ENCODE measurements at places on chromosomes 5 and 9. TPM values are rescaled to one million over a fixed set of nuclear protein-coding genes. Genes with fewer than 3 reads are reported as not detected.

DNA sequence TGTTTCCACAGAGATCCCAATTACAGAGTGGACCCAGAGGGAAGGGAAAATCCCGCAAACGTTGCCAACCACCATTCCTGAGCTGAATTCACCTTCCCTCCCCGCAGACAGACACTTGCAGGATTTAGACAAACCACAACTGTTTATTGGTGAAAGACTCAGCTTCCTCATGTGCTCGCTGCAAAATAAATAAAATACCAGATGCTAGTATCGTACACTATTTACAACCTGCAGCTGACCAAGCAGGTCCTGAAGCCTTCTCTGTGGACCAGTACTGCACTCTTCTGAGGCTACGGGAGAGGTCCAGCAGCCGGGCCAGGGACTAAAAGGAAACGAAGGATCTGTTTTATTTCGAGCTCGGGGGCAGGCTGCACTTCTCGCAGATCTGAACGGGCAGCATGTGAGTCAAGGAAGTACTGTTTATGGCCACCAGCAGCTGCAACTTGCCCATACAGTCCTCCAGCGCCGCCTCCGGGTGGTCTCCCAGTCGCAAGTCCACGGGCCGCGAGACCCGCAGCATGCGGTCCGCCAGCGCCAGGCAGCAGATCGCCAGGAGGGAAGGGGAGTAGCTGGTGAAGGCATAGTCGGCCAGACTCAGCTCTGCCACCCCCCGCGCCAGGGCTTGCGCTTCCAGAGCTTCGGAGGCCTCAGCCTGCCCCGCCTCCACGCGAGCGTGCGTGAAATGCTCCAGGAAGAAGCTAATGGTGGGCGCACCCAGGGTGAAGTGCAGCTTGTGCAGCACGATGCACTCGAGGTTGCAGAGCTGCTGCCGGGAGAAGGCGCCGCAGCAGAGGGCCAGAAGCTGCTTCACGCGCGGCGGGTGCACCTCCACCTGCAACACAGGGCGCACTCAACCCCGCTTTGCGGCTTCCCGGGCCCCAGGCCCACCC, 2.1 kb downstream of the CCNO start:
- DNase-seq: no peak

CTSL gene
- total RNA-seq: 139 TPM

PDCD1LG2 gene
- total RNA-seq: 20.4 TPM

DNA sequence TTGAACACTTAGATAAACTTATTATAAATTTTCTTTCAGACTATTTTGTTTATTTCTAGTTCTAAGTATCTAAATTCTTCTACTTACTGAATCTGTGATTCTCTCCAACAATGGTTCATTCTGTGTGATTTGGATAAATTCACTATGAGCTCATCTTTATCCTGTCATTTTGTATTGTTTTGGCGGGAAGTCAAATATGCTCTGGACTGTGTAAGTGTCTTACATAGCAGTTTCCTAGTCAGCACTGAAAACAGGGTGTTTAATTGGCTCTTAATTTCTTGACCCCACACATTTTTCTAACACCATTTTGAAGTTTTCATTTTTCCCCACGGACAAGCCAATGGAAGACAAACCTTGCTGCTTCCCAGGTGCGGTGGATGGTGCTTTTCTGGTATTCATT, 207.0 kb upstream of the ACO1 start:
- no peak for DNase-seq

PCDHGC5 gene
- total RNA-seq: 0.24 TPM

- DNase-seq: peak; percentile 29
Observed at GRCh38 chr9:112248722-112249121, 73.6 kb upstream of the SUSD1 start.

GFPT2 gene
- 10.2 TPM for total RNA-seq

GRCh38 chr5:143186623-143187022, 216.9 kb downstream of the NR3C1 start:
- DNase-seq: no peak

DNA sequence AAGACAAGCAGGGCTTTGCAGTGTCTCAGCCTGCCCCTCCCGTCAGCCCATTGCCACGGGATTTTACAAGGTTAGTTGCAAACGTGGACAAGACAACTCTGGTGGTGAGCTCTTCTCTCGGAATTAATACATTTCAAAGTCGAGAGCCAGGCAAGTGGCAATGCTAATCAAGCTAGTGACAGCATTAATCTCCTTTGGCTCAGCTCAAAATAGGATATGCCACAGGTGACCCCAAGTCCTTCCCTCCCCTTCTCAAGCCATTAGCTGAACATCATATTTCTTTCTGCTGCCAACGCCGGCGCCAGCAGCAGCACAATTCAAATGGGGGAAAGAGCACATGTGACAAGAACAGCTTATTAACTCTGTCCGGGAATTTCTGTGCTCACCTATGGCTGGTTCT, 190.1 kb downstream of the ATPSCKMT start:
- no peak for DNase-seq

DNA sequence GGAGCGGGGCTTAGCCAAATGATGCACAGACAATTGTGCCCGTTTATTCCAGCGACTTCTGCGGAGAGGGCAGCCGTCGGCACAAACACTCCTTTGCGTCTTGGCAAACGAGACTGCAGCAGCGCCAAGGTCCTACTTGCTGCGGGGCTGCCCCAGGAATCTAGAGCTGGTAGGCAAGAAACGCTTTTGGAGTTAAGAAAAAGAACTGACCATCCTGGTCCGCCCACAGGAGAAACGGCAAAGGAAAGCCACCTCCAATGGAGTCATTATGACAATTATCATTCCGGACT, 2.3 kb downstream of the RXFP3 start:
- DNase-seq: no peak

LCN6 gene
- total RNA-seq: not detected

TGFBR1 gene
- 24.1 TPM for total RNA-seq

- no peak for DNase-seq
Observed at GRCh38 chr5:176446884-176447590, 1.1 kb upstream of the FAF2 start.

DNA sequence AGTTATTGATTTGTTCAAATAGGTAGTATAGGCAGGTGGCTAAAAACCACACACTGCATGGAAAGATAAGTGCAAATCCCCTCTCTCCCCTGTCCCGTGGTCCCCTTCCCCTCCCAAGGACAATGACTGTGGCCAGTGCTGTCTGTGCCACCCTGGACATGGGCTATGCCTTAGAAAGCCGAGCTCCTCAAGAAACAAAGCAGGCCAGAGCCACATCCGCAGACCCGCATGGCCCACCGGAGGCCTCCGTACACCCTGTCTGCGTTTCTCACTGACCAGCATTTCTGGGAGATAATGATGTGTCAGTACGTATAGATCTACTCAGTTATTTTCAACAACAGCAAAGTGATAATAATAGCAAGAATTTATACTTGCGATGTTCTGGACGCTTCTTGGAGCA, 16.3 kb downstream of the TSPAN17 start:
- DNase-seq: no peak

SKP2 gene
- total RNA-seq: 16.5 TPM

GADD45G gene
- total RNA-seq: 0.35 TPM

- no peak for DNase-seq
Observed at GRCh38 chr5:174489215-174489614, 235.2 kb upstream of the MSX2 start.

DNA sequence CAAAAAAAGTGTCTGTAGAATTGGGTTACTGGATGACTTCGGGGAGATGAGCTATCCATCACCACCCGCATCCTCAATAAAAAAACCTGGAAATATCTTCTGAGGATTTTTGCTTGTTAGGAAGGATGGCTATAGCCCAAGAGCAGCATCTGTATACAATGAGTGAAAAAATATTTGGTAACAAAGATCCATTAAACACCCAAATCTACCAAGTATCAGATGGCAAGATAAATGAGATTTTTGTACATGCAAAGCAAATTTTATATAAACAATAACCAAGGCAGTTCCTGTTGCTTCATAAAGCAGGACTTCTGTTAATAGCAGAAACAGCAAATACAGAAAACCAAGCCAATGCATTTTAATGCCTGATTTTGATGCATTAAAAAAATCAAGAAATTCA, 166.6 kb downstream of the SLC28A3 start:
- no peak for DNase-seq

PTGER4 gene
- total RNA-seq: 55.1 TPM

DNA sequence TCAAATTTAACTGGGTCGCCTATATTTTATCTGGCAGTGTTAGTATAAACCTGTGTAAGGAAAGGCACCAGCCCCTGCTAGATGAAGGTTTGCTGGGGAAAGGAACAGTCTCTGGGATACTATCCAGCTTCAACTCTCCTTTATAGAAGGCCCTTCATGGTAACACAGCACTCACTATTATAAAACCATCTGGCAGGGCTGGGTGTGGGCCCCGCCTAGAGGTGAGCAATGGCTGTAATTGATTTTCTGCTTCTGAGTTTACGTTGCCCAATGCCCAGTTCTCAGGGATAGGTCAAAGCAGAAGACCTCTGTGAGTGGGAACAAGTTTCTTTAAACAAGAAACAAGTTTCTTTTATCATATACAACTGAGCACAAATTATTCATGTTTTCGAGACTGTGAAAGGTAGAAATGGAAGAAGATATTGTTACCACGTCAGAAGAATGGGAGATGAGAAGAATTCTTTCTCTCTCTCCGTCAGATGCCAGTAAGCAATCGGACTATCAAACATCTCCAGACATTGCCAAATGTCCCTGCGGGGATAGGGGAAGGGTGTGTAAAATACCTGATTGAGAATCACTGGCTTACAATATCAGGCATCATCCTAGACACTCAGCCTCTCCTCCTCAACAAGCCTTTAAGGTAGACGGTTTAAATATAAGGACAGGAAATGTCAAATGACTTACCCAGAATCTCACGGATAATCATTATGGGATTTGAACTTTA, 205.9 kb downstream of the PDZD2 start:
- DNase-seq: no peak

LTC4S gene
- total RNA-seq: not detected

GRCh38 chr5:39024005-39024404, 50.2 kb downstream of the RICTOR start:
- DNase-seq: no peak

DNA sequence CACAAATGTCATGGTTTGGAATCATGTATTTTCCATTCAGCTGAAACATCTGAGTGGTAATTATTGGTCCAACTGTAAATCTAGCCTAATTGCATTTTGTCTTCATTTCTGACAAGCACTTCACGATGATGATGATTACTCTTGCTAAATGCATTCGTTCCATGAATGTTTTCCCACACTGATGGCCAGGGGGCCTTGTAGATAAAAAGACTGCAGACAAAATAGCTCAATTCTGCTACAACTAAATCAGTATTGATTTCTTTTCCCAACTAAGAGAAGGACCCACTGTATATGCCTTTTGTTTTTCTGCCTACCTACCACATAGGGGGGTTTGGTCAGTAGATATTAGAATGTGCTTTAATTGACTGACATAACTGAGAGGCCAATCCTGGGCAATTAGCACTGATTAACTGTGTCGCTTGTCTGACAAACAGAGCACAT, 1351.3 kb upstream of the NUDT12 start:
- DNase-seq: no peak

HTR1A gene
- total RNA-seq: not detected

DNA sequence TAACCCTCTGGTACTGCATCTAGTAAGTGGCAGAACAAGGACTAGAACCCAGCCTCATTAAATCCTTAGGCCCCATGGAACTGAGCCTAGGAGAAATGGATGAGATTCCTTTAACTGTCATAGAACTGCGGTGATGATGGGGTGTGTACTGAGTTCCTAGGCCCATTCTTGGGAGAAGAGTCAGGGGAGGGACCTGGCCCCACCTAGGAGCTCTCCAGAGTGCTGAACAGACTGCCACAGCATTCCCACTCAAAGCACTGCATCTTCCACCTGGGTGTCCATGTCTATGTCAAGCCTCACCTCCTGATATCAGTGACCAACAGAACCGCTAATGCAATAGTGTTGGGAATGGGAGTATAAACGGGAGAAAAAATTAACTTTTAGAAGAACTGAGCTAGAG, 36.6 kb downstream of the TTLL11 start:
- no peak for DNase-seq

DNA sequence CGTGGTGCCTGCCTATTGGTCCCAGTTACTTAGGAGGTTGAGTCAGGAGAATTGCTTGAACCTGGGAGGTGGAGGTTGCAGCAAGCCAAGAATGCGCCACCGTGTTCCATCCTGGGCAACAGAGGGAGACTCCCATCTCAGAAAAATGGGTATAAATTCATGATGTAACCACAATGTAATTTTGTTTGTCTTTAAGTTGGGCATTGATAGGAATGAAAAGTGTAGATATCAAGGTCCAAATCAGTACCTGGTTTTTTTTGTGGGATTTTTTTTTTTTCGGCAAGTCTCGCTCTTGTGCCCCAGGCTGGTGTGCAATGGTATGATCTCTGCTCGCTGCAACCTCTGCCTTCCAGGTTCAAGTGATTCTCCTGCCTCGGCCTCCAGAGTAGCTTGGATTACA, 7.4 kb downstream of the NPM1 start:
- no peak for DNase-seq

GRCh38 chr5:158406884-158407823, 548.2 kb upstream of the CLINT1 start:
- no peak for DNase-seq

GRCh38 chr5:139689631-139690063, 41.5 kb downstream of the CXXC5 start:
- no peak for DNase-seq

- no peak for DNase-seq
Observed at GRCh38 chr5:44932922-44933585, 124.3 kb downstream of the MRPS30 start.

GRCh38 chr5:115758356-115758755, 58.1 kb downstream of the CDO1 start:
- DNase-seq: no peak

- no peak for DNase-seq
Observed at GRCh38 chr5:50667653-50668595, 1.5 kb downstream of the PARP8 start.

DNA sequence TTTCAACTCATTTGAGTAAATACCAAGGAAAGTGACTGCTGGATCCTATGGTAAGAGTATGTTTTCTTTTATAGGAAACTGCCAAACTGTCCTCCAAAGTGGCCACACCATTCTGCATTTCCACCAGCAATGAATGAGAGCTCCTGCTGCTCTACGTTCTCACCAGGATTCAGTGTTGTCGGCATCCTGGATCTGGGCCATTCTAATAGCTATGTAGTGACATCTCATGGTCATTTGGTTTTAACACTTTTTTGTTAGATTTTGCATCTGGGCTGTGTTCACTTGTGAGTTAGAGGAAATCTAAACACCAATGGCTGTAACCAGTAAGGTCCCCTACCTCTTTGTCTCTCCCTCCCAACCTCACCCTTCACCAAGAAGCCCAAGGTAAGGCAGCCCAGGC, 115.9 kb downstream of the ATPSCKMT start:
- DNase-seq: no peak

SNCAIP gene
- 18.4 TPM for total RNA-seq

Data from glomerular endothelial cell (primary cell).